Kidney (tissue), 22 donors: ENCODE measurements at places on chromosomes 12 and 14. TPM values are rescaled to one million over a fixed set of nuclear protein-coding genes. Genes with fewer than 3 reads are reported as not detected.

TSPAN8 gene
- total RNA-seq = 77.3 TPM

KLRC3 gene
- 0.72 TPM for total RNA-seq

FAM222A gene
- total RNA-seq = 3.7 TPM

NOS1 gene
- 6.5 TPM for total RNA-seq

KRT6C gene
- total RNA-seq = not detected
